Chondrocyte (in vitro differentiated cells): ENCODE measurements at places on chromosomes 13 and 19. TPM values are rescaled to one million over a fixed set of nuclear protein-coding genes. Genes with fewer than 3 reads are reported as not detected.

DNA sequence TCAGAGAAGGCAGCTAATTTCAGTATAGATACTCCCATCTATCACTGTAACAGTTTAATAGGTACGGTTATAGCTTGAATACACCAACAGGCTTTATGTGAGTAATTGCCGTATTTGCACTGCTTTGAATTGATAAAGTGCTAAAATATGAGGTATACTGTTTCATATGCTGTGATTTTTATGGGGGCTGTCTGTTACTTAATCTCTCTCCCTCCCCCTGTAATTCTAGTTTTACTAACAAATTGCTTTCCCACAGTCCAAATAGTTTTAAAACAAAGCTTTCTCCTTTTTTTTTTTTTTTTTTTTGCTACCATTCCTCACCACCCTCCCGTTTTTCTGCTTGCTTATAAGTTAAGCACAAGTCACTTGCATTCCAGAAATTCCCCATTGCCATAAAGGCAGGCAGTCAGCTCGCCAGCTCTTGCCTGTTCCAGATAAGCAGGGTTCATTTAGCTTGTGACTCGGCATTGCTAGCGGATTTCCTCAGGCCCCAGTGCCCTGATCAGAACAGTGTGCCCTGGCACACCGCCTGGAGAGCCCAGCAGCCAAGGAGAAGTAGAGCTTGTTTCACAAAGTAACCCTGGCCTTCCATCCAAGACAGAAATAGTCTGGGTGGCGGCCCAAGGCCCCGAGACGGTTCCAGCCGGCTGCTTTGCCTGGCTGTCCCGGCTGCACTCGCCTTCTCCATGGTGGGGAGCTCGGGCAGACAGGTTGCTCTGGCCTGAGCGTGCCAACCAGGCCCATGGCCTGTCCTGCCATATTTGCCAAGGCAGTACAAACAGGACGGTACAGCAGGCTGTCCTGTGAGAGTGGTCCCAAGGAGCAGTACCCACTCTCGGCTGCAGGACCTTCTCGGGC, 43.5 kb upstream of the NPAS1 start:
- peaks cover 69% of the 10 kb centered on the region for H3K4me1 ChIP-seq
- DNase-seq: no peak
- peak overlapping the region; percentile 47 for H3K4me3 ChIP-seq
- H3K27ac ChIP-seq: peak overlapping the region; percentile 94
- peaks cover 2% of the 10 kb centered on the region for H3K36me3 ChIP-seq

GRCh38 chr13:42153199-42154113, 105.0 kb downstream of the DGKH start:
- peak overlapping the region; percentile 54 for H3K27ac ChIP-seq
- peaks cover 7% of the 10 kb centered on the region for H3K36me3 ChIP-seq
- no peak for DNase-seq
- no peak overlapping the region for H3K4me3 ChIP-seq
- peaks cover 16% of the 10 kb centered on the region for H3K4me1 ChIP-seq

- no peak overlapping the region for H3K4me3 ChIP-seq
- H3K27me3 ChIP-seq: no peaks in the 10 kb centered on the region
- DNase-seq: no peak
- H3K36me3 ChIP-seq: no peaks in the 10 kb centered on the region
- peaks cover 19% of the 10 kb centered on the region for H3K4me1 ChIP-seq
Measured at GRCh38 chr19:36046443-36047050, 7.5 kb downstream of the THAP8 start.

- H3K27me3 ChIP-seq: no peaks in the 10 kb centered on the region
- DNase-seq: no peak
Measured at GRCh38 chr19:14536926-14537692, 7.7 kb downstream of the TECR start.

DNA sequence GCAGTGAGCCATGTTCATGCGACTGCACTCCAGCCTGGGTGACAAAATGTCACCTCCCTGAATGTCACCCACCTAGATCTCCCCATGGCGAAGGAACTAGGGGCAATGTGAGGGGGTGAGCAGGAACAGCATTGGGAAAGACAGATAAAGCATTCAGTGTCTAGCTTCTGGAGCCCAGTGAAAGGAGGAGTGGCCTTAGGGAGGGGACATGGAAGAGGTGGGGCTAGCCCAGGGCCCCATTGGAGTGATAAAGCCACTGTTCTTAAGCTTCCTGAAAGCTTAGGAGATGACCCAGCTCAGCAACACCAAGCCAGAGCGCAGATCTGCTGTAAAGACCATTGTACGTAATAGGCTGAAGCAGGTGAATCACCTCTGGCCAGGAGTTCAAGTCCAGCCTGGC, 13.0 kb upstream of the KCNN1 start:
- H3K4me3 ChIP-seq: no peak overlapping the region
- no peak for DNase-seq
- H3K36me3 ChIP-seq: no peaks in the 10 kb centered on the region
- H3K4me1 ChIP-seq: peaks cover 21% of the 10 kb centered on the region
- peaks cover 58% of the 10 kb centered on the region for H3K27me3 ChIP-seq
- H3K27ac ChIP-seq: no peak overlapping the region

DNA sequence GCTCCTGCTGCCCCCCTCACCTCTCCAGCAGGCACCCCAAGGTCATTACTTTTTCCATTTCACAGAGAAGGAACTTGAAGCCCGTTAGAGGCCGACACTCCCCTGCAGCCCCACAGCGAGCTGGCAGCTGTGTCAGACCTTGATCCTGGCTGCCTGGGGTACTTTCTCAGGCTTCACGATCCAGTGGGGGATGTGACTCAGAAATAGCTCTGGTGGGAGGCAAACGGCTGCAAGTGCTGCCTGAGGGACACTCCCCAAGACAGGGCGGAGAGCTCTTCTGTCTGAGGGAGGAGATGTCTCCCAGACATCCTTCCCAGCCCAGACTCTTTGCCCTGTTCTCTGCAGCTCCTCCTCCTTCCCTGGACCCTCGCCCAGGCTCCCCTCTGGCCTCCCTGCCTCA, 4.8 kb downstream of the TSKS start:
- peak overlapping the region; percentile 98 for H3K27ac ChIP-seq
- H3K4me1 ChIP-seq: peaks cover 28% of the 10 kb centered on the region
- peak overlapping the region; percentile 60 for H3K4me3 ChIP-seq
- no peaks in the 10 kb centered on the region for H3K27me3 ChIP-seq
- peaks cover 2% of the 10 kb centered on the region for H3K36me3 ChIP-seq

DNA sequence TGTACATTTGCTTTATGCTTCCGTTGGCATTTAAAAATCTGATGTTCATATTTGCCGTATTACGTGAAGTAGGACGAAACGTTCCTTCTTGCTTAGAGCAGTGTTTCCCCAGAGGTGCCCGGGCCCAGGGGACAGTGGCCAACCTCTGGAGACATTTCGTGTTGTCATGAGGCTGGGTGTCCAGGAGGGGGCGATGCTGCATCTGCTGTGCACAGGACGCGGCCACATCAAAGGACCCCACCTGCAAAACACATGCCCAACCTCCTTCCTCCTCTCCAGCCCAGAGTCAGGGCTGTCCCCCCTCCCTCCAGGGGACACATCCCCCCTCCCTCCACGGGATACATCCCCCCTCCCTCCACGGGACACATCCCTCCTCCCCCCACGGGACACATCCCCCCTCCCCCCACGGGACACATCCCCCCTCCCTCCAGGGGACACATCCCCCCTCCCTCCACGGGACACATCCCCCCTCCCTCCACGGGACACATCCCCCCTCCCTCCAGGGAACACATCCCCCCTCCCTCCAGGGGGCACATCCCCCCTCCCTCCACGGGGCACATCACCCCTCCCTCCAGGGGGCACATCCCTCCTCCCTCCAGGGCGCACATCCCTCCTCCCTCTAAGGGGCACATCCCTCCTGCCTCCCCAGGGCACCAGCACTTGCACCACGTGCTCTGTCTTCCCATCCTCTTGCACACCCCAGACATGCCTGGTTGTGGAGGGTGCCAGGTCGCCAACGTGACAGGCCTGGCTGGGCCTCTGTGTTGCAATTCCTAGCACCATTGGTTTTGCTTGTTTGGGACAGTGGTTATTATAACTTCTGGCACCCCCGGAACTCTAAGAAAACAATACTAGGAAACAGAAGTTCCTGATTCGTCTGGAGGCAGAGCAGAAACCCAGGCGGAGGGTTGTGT, 46.7 kb downstream of the GAS6 start:
- peaks cover 5% of the 10 kb centered on the region for H3K36me3 ChIP-seq
- H3K27me3 ChIP-seq: no peaks in the 10 kb centered on the region
- no peak overlapping the region for H3K4me3 ChIP-seq
- peak overlapping the region; percentile 69 for H3K27ac ChIP-seq

- H3K27me3 ChIP-seq: no peaks in the 10 kb centered on the region
- peak overlapping the region; percentile 34 for H3K27ac ChIP-seq
- peaks cover 22% of the 10 kb centered on the region for H3K4me1 ChIP-seq
- no peak overlapping the region for H3K4me3 ChIP-seq
Measured at GRCh38 chr13:106596275-106596937, 28.5 kb upstream of the ARGLU1 start.

- peaks cover 3% of the 10 kb centered on the region for H3K4me1 ChIP-seq
- peaks cover 4% of the 10 kb centered on the region for H3K27me3 ChIP-seq
- H3K36me3 ChIP-seq: no peaks in the 10 kb centered on the region
- peak; percentile 93 for DNase-seq
Measured at GRCh38 chr19:45162608-45163143, 1.9 kb upstream of the NKPD1 start.

- peaks cover 10% of the 10 kb centered on the region for H3K27me3 ChIP-seq
- no peak overlapping the region for H3K27ac ChIP-seq
- H3K4me1 ChIP-seq: peaks cover 3% of the 10 kb centered on the region
- H3K36me3 ChIP-seq: no peaks in the 10 kb centered on the region
- H3K4me3 ChIP-seq: peak overlapping the region; percentile 75
Measured at GRCh38 chr13:95404141-95404882, 103.1 kb upstream of the ABCC4 start.

Gene SOX21
- total RNA-seq: not detected in 3 replicates

Gene ZNF615
- total RNA-seq: 8.5 to 10.8 TPM (median 9.8 TPM) in 3 replicates

Gene IZUMO2
- total RNA-seq: not detected in 3 replicates

Gene CNFN
- total RNA-seq: 0.89 TPM in 1 of 3 replicates, not detected in the others

Gene SBK2
- not detected in 3 replicates for total RNA-seq

Gene LENG9
- total RNA-seq: 10.2 to 14.8 TPM (median 13.2 TPM) in 3 replicates
